Sciatic nerve (tissue), 2 donors: ENCODE measurements at places on chromosomes 6 and 20. TPM values are rescaled to one million over a fixed set of nuclear protein-coding genes. Genes with fewer than 3 reads are reported as not detected.

The DEFB132 gene
- not detected for total RNA-seq

The HRH3 gene
- total RNA-seq: not detected

The PRRT1 gene
- 6.1 TPM for total RNA-seq

The TBXT gene
- total RNA-seq: not detected

The KCNK16 gene
- not detected for total RNA-seq

The MYLK2 gene
- 0.27 TPM for total RNA-seq

The B3GALT4 gene
- total RNA-seq: 14.8 TPM

The SOBP gene
- total RNA-seq: 18.5 TPM

The CABLES2 gene
- 4.5 TPM for total RNA-seq

The SASH1 gene
- 118 TPM for total RNA-seq

The CLVS2 gene
- 0.04 TPM for total RNA-seq
